ENCODE measurements at places on chromosomes 7 and 10.

GRCh38 chr10:59857049-59857448 is 49.3 kb downstream of the CCDC6 start:
- DNase-seq: no peak

DNA sequence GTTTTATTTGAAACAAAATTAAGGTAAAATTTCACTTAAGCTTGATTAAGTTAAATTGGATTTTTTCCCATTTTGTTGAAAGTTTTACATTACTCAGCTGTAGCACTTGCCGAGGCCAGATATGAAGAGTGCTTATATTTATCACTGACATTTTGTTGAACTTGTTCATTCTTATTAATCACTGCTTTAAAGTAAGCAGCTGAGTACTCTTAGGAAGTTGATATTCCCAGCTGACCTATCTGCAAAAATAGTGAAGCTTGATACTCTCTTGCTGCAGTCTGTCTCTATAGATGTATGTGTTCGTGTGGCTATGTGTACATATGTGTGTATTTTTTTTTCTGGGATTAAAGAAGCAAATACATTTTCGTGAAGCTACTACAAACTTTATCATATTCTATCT is 150.0 kb downstream of the SKAP2 start:
- DNase-seq: no peak

DNA sequence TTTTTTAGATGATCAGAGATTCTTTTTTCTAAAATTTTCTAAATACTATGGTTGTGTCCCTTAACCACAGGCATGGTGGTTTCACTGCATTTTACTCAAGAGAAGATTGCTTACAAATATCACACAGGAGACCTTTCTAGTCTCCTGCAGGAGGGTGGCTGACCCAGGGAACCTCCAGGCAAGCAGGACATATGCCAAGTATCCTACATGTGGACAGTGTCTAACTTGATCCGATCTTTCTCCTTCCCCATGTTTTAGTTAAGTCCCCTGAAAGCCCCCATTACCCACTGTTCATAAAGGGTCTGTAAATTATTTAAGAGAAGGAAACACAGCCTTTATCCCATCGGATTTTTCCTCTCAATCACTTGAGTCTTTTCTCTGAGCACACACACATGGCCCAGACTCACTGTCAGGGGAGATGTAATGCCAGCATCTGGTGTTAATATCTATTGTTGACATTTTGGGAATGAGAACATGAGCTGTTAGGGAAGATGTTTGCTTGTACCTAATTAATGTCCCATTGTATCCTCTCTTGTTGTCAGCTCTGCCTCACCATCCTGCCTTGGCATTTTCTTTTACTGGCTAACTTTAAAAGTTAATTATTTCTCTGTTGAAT is 755.2 kb downstream of the AUTS2 start:
- DNase-seq: no peak

DNA sequence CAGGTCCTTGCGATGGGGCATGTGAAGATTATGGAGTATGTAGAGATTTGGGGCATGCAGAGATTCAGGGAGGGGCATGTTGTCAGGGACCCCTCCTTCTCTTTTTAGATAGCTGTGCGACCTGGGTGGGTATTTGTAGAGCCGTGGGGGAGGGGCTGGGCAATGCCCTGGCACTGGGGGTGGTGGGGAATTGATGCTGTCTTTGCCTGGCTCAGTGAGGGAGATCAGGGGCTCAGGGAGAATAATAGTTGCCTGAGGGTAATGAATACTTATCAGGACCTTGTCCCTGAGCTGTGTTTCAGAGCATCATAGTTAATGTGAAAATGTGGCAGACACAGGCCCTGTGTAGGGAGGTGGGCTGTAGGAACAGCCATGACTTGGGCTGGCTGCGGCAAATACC is 3.5 kb downstream of the RAMP3 start:
- no peak for DNase-seq

- DNase-seq: no peak
Measured at GRCh38 chr10:59586407-59586891, 123.2 kb downstream of the SLC16A9 start.

DNA sequence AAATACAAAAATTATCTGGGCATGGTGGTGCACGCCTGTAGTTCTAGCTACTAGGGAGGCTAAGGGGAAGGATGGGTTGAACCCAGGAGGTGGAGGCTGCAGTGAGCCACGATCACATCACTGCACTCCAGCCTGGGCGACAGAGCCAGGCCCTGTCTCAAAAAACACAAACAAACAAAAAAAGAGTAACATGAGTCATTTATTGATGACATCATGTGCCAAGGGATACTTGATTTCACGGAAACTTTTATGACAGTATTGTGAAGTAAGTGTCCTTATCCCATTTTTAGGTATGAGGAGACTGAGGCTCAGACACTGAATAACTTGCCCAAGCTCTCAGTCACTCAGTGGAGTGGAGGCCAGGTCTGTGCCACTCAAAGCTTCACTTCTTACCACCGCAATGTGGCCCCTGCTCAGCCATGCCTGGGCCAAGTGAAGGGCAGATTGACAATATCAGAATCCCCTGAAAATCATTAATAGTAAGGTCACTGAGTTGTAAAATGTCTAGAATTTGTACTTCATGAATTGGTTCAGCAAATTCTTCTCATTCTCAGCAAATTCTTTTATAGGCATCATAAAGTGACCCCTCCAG is 36.5 kb downstream of the EMX2 start:
- no peak for DNase-seq

GRCh38 chr10:78961760-78962159 is 107.0 kb upstream of the ZMIZ1 start:
- DNase-seq: no peak

GRCh38 chr7:25073451-25073850 is 51.6 kb downstream of the CYCS start:
- DNase-seq: no peak

DNA sequence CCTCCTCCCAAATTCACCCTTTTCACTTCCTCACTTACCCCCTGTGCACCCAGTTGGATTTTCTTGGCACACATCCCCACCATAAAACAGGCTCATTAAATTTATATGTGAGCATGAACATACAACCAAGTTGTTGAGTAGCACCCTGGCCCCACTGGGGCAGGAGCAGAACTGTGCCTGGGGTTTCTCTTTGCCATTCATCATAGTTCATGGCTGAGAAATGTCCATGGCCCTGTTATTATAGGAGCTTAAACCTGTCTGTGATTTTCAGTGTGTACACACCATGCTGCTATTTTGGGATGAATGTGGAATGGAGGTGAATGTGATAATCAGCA is 618.8 kb downstream of the LRMDA start:
- DNase-seq: no peak

GRCh38 chr7:15335390-15335789 is 226.4 kb downstream of the AGMO start:
- no peak for DNase-seq

DNA sequence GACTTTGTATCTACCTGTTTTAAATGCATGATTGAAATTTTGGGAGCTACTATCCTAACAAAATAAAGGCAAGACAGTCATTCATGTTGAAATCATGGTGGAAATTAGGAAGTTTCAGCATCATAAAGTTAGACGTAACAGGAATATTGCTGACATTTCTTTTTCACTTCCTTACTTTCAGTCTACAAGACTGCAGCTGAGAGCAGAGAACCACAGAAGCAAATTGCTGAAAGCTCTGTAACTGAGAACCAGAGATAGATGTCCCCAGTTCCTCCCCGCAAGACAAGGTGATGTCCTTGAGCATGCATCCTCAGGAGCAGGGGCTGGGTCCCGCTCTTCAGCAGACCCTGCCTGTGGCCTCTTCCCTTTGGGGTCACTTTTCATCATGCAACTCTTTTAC is 466.3 kb upstream of the POM121L12 start:
- no peak for DNase-seq

DNA sequence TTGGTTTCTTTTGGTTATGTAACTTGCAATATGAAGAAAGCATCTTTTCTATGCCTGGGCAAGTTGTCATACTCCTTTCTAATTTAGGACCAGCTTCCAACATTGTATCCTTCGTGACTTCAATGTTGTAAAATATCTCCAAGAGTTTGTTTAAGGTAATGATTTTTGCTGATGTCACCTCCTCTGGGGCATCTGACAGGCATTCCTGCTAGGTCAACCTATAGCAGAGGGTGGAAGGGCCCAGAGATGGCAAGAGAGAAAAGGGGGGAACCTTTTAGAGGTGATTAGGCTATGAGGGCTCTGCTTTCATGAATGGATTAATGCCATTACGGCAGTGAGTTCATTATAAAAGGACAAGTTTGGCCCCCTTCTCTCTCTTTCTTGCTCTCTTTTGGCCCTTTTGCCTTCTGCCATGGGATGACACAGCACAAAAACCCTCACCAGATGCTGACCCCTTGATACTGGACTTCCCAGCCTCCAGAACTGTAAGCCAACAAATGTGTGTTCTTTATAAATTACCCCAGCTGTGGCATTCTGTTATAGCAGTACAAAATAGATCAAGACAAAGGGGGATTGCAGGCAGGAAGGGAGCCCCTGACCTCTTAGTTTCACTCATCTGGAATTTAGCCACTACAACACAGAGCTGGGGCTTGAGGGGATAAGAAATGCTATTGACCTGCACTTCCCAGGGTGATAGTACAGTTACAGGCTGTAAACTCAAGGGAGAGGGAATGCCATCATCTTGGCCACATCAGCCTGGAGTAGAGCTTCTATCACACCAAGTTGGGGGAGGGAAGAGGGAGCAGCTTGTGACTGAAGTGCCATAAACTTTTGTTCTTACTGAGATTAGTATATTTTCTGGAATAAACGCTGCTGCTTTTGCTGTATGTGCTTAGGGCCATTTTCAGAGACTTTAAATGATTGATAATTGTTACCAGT is 195.9 kb downstream of the CFTR start:
- DNase-seq: no peak

DNA sequence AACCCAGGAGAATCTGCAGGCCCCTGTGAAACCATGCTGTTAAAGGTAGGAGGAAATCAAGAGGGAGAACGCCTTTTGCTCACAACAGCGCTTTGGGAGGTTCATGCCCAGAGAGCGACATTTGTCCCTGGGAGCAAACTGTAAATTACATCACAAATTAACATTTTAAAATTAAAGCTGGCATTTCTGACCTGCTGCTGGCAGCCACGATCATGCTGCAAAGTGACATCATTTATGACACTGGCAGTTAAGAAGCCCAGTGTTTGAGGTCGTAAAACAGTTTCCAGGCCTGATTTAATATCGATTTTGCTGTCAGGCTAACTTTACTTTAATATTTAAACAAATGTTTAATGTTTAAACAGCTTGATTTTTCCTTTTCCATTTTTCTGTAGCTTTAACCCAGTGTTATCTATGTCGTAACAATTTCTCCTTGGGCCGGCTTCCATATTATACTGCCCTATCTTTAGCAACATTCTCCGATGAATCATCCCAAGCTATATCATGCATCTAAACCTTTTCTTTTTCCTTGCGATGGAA is 86.5 kb upstream of the NPVF start:
- DNase-seq: no peak

GRCh38 chr10:43524434-43525247 is 49.8 kb downstream of the ZNF239 start:
- DNase-seq: no peak

DNA sequence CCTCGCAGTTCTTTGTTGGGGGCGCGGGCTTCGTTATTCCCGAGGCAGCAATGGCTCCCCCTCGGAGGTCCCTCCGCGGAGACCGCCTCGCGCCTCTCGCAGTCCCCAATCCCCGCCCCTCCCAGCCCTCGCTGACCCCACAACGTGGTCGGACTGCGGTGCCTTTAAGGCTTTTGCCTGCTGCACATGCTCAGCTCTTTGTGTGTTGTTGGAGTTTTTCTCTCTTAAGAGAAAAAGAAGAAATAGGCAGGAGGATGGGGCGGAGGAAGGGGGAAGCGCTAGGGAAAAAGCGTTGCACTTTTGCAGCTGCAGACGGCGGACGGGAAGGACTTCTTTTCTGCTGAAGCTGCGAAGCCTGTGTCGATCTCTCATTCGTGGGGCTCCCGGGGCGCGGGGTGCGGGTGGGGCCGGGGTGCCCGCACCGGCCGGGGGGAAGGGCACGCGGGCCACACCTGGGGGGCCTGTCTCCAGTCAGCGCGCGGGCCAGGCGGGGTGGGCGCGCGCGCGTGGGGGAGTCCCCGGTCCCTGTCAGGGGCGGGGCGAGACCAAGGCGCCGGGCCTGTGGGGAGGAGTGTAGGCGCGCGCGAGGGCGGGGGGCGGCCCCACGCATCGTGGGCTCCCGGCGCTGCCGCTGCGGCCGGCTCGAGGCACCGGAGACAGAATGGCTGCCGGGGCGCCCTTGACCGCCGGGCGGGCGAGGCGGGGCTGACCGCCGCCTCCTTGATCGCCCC is 445 bp upstream of the ATRNL1 start:
- no peak for DNase-seq

GRCh38 chr10:133422807-133423771 is 1.3 kb downstream of the SPRN start:
- no peak for DNase-seq

DNA sequence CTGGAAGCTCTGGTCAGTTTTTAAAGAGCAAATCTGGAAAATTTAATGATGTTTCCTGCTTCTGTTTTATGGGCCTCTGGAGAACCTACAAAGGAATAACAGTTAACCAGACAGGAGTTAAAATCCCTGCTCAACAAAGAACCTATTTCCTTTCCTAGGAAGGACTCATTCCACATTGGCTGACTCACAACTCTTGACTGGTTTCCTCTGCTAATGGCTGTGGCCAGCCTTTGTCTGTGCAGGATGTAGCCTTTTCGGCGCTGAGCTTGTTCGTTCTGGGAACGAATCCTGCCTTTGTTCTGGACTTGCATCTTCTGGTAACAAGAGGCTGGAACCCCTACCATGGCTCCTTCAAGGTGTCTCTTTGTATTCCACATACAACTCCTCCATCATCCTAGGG is 112.8 kb upstream of the PDCD4 start:
- no peak for DNase-seq

GRCh38 chr10:107163076-107163855 is 1.2 kb downstream of the SORCS1 start:
- no peak for DNase-seq

DNA sequence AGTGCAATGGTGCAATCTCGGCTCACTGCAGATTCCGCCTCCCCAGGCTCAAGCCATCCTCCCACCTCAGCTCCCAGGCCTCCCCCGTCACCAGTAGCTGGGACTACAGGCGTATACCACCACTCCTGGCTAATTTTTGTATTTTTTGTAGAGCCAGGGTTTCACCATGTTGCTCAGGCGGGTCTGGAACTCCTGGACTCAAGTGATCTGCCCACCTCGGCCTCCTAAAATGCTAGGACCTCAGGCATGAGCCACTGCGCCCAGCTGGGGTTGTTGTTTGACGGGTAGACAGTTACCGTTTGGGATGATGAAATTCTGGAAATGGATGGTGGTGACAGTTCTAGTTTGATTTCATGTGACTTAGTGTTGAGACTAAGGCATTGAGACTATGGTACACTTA is 15.3 kb downstream of the CALML3 start:
- DNase-seq: no peak

DNA sequence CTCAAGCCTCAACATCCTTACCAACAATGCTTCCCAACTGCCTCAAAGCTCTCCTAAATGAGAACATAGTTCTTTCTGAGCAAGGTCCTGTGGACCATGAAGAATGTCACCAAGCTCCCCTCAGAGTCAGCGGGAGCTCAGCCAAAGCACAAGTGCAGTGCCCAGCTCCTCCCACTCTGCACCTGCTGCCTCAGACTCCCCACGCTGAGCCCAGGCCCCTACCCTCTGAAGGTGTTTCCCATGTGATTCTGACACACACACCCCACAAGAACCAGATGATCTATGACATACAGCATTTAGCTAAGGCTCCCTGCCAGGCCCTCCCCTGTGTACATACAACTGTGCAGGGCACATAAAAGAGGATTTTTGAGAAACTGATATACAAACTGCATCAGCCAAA is 19.2 kb downstream of the ERCC6 start:
- DNase-seq: no peak
